ENCODE measurements at places on chromosomes 13 and 19.

DNA sequence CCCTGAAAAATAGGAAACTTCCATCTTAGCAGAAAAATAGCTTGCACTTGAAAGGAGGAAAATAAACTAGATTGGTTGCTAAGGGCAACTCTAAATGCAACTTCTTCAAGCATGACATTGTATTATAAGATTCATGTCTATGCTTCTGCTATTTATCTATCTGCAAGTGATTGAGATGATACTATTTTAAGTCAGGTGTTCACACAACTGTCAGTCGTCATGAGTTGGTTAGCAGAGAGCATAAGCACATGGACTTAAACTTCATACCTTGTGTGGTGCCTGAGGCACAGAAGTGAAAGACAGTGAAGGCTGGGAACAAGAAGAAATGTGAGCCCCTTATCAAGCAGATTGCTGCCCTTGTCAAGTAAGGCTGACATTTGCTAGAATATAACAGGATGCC lies 82.9 kb downstream of the SLITRK5 start:
- no peak for DNase-seq

- DNase-seq: peak; percentile 92
Measured at GRCh38 chr19:45164577-45165335, 4.0 kb upstream of the NKPD1 start.

DNA sequence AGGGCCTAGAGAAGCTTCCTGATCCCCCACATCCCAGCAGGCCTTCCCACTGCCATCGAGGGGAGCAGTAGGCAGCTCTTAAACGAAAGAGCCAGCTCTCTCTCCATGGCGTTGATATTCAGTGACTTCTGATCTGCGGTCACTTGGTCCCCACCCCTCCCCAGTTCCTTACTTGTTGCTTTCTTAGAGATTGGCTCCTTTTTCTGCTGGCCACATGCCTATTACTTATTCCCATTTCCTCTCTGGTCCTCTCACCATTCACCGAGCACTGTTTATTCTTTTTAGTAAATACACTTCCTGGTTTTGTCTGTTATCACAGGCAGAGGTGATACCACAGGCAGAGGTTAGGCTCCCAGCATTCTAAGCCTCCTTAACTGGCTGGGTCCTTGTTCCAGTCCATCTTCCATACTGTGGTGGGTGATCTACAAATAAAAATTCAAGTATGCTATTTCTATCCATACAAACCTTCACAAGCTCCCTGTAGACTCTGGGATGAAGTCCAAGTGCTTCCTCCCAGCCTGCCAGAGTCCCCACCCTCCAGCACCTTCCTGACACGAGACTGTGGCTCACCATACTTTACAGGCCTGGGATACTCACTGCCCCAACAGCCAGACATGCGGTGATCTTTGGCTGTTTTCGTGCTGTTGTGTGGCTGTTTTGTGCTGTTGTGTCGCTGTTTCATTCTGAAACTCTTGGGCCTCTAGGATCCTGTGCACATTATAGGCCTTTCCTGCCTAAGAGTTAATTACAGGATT lies 315.9 kb downstream of the ATP8A2 start:
- DNase-seq: no peak

- DNase-seq: no peak
Measured at GRCh38 chr19:35030257-35031071, at the start of gene SCN1B. TSS of gene SCN1B (plus strand) at chr19:35030470. CDS start at chr19:35030821, 351 bp downstream.

DNA sequence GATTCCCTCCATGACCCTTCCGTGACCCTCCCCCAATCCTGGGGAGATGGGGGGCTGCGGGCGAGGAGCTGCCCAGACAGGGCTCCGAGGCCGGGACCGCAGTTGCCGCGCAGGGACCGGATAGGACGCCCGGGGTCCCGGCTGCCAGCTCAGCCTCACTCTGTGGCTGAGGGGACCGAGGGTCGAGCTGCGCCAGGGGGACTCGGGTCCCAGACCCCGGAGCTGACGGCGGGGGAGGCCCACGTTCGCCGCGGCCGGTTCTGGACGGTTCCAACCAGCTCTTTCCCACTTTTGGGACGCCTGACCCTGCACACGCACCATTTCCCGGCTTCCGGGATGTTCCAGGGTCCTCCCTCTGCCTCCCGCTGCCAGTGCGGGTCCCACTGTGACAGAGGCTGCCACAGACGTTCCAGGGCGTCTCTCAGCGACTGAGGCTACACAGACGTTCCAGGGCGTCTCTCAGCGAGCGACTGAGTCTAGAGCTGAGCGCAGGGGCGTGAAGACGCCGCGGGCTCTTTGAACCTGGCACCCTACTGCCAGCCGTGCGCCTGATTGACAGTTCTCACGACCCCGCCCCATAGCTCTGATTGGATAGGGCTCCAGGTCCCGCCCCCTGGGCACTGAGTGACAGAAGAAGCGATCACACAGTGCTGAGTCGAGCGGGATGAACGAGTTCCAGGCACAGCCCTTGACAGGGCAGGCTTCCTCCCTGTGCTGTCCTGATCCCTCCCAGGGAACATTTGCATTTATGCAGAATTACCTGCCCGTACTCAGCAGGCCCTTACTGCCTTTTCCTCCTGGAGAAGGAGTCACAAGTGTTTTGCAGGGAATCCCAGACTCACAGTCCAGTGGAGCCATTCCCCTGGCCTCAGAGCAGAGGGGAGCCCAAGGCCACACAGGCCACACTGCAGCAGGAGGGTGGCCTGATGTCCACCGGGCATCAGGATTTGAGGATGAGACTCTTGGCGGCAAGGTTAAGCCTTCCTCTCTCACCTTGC lies at the start of gene ZNF563:
Gene ZNF563, minus strand, starts transcription at position 472 of the 998 bp plus-strand sequence. Its CDS starts 151 bp downstream, at position 321.
- peak; percentile 93 for DNase-seq

GRCh38 chr13:72726726-72727416 lies 558 bp downstream of the MZT1 start:
- DNase-seq: no peak
